Fibroblast of the aortic adventitia (primary cell): ENCODE measurements at places on chromosomes 5 and 9. TPM values are rescaled to one million over a fixed set of nuclear protein-coding genes. Genes with fewer than 3 reads are reported as not detected.

AFAP1L1 gene
- 2.3 and 10.8 TPM in 2 replicates for total RNA-seq

SEMA5A gene
- total RNA-seq, result 13.9 and 57.0 TPM in 2 replicates

LAMC3 gene
- 0.08 TPM in 1 of 2 replicates, not detected in the other for total RNA-seq

ZBED3 gene
- total RNA-seq, result 0.90 and 23.0 TPM in 2 replicates

LURAP1L gene
- 47.5 and 48.2 TPM in 2 replicates for total RNA-seq

SLC34A1 gene
- not detected in 2 replicates for total RNA-seq

SERINC5 gene
- 13.5 and 17.1 TPM in 2 replicates for total RNA-seq

PCDHA12 gene
- 0.09 and 0.33 TPM in 2 replicates for total RNA-seq

TRIO gene
- total RNA-seq, result 211 and 222 TPM in 2 replicates

GBGT1 gene
- total RNA-seq, result 0.98 and 1.6 TPM in 2 replicates

DBN1 gene
- 151 and 188 TPM in 2 replicates for total RNA-seq

CD180 gene
- total RNA-seq, result 0.09 and 0.16 TPM in 2 replicates

SLC36A2 gene
- not detected in 2 replicates for total RNA-seq

IL7R gene
- total RNA-seq, result 0.90 TPM in 1 of 2 replicates, not detected in the other

PRSS3 gene
- total RNA-seq, result 5.7 and 145 TPM in 2 replicates
